ACHN (cell line): ENCODE measurements at places on chromosomes 13 and 19.

- DNase-seq, result no peak
Observed at GRCh38 chr13:26855071-26855470, 94.5 kb upstream of the GPR12 start.

- no peak for DNase-seq
Observed at GRCh38 chr19:52679598-52679997, 41.4 kb upstream of the ZNF83 start.

GRCh38 chr13:39777527-39778061 lies 122.1 kb downstream of the COG6 start:
- peak; percentile 29 for DNase-seq

- no peak for DNase-seq
Observed at GRCh38 chr19:6415591-6416190, 8.9 kb downstream of the KHSRP start.

GRCh38 chr13:35716729-35717128 lies 240.2 kb upstream of the MAB21L1 start:
- DNase-seq, result no peak
